ENCODE measurements at places on chromosomes 6 and 20. TPM values are rescaled to one million over a fixed set of nuclear protein-coding genes. Genes with fewer than 3 reads are reported as not detected.
A peak's percentile ranks its signal among the peaks of the same experiment; 100 is the strongest.

- DNase-seq, result no peak
Observed at GRCh38 chr6:155504848-155505607, 49.4 kb upstream of the NOX3 start.

GRCh38 chr6:150635906-150636514 lies 36.3 kb downstream of the PLEKHG1 start:
- DNase-seq, result no peak

- no peak for DNase-seq
Observed at GRCh38 chr20:51610111-51610510, 67.6 kb upstream of the NFATC2 start.

DNA sequence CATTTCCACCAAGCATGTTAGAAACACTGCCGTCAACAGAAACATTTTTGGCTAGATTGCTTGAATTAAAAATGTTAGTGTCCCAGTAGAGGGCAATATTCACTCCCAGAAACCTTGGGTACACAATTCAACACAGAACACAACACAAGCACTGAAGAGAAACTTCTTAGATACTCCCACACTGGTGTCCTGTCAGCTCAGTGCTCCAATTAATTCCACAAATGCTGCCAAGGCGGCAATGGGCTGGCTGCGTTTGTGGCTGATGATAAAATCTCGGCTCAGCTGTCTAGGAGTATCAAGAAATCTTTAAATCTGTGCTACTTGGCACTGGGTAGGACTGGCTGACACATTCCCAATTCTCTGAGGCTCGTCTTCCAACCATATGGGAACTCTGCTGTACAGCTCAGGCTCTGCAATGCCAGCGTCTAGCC lies 39.3 kb downstream of the BEND3 start:
- DNase-seq, result no peak

DNA sequence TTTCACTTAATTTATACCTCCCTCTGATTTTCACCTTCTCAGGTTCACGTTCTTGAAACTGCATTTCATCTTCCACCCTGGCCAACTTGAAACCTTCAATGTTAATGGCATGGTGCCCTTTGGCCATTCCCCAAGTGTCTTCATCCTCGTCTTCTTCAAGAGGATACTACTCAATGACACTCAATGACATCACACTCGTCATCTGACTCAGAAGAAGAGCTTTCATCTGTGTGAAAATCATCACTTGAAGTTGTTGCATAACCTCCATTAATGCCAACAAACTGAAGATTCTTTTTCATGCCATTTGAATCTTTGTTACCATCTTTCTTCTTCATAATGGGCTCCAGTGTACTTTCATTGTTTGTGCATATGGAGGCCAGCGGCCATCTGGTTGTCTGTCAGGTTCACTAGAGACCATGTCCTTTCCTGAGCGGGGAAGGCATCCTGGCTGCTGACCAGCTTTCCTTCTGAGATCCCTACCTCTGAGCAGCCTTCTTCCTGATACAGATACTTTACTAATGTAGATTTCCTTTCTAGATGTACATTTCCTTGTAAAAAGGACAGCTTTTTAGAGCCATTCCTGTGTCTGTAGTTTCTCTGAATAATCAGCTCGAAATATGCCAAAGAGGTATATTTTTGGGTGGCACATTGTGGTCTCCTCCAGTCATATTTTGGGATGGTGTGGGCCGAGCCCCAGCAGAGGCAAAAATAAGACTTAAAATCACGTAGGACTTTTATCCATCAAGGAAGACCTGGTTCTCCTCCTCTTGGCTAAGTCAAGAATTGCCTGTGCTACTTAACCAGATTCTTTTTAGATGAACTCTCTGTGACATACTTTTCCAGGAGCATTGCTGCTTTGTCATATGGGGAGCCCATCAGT lies 21.3 kb downstream of the TRMT6 start:
- no peak for DNase-seq

DNA sequence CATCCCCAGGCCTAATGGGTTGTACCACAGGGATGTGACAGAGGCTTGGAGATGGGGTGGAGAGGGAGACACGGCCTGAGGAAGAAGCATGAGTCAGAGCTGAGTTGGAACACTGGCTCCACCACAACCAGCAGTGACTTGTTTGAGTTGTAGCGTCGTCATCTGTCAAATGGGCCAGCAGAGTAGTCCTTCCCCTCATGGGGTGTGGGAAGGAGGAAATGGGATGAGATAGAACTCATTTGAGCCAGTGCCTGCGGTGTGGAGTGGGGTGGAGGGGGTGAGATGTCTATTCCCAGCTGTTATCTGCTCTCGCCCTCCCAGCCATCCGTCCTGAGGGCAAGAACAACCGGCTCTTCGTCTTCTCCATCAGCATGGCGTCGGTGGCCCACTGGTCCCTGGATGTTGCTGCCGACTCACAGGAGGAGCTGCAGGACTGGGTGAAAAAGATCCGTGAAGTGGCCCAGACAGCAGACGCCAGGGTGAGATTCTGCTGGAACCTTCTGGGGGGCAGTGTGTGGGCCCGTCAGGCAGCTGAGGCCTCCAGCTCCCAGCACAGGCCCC lies 32.5 kb downstream of the PLCG1 start:
- no peak for DNase-seq

GRCh38 chr6:92362404-92362803 lies 1057.0 kb downstream of the EPHA7 start:
- no peak for DNase-seq

DNA sequence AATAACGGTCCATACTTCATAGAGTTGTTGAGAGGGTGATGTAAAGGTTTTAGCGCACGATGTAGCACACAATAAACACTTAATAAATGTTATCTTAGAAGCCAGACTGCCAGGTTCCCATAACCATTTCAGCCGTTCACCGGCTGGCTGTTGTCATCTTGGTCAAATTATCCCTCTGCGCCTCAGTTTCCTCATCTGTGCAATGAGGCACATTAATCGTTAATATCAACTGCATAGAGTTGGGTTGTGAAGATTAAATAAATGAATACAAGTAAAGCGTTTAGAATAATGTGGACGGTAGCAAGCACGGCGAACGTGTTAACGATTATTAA lies 432 bp upstream of the PSMF1 start:
- DNase-seq, result no peak

GRCh38 chr6:76166297-76166696 lies 93.8 kb upstream of the IMPG1 start:
- DNase-seq, result no peak

DNA sequence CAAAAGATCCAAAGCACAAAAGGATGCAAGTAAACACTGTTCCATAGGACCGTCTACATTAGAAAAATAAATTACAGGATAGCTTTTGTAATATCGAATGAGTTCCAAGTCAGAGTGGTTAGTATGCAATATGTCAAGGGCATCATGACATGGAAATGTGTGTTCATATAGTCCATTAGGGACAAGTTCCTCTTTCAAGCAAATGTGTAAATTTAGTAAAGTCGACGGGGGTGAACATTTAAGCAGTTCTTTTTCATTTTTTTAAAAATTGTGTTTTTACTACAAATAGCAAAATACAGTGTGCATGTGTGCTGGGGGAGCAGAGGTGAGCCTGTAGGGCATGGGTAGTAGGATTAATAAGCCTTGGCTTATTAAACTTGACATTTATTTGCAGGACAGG lies 359.0 kb downstream of the ESR1 start:
- DNase-seq, result no peak

DNA sequence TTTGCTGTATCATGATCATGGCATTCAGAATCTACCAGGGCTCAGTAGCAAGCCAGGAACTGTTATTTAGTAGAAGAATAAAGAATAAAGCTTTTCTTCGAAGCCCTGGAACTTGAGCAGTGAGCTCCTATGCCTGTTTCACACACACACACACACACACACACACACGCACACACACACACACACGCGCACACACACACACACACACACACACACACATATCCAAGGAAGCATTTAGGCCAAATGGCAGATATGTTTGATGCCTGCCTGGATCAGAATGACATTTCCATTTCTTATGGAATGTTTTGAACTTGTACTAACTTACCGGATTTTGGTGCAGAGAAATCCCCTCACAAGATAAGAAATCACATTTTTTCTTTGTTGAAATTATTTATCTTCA lies 35.5 kb downstream of the RPP21 start:
- no peak for DNase-seq

- no peak for DNase-seq
Observed at GRCh38 chr6:53680489-53680888, 14.9 kb upstream of the KLHL31 start.

DNA sequence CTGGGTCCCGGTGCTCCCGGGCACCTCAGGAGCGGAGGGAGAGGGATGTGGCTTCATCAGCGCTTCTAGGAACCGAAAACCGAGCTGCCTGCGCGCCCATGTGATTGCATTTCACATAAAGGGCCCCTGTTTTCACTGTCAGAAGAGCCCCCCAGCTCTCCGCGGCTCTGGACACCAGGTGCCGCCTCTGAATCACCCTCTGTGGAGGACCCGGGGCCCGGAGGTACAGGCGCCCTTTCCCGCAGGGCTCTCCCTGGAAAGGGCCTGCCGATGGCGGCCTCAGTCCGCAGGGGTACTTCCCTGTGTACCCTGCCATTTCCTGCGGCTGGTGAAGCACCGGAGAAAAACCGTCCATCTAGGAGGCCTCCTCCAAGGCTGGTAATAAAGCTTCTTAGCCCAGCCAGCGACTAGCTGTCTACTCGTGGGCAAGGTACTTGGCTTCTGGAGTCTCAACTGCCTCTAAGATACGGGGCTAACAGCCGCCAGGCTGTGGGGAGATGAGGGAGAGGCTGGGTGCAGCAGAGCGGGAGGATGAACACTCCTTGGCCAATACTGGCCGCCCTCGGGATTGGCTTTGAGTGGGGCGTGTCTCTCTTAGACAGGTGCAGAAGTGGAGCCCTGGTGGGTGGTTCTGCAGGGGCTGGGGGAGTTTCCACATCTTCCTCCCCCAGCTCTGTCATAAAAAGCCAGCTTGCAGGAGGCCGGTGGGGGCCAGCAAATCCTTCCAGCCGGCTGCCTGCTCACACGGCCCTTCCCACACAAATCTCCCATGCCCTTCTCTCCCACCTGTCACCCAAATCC lies 1.6 kb downstream of the PPP1R16B start:
- DNase-seq, result peak; percentile 66

DNA sequence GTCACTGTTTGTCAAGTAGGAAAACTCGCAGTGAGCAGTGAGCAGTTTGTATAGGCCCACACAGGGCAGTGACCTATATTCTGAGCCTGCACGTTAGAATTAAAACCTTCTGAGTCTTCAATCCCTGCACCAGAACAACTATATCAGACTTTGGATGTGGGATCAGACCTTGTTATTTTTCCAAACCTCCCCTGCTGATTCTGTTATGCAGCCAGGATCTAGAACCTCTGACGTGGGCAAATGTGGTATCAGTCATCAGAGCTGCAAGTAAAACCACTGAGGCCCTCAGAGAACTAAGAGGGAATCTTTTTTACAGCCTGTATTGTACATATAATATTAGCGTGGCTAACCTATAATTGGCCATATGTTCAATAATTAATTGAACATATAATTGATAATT lies 32.0 kb upstream of the AKAP7 start:
- no peak for DNase-seq

GRCh38 chr20:35611482-35611881 lies 4.1 kb upstream of the SPAG4 start:
- DNase-seq, result no peak

GRCh38 chr20:25319241-25320034 lies 71.2 kb downstream of the ABHD12 start:
- no peak for DNase-seq

- DNase-seq, result no peak
Observed at GRCh38 chr6:16681260-16681873, 79.9 kb downstream of the ATXN1 start.

DNA sequence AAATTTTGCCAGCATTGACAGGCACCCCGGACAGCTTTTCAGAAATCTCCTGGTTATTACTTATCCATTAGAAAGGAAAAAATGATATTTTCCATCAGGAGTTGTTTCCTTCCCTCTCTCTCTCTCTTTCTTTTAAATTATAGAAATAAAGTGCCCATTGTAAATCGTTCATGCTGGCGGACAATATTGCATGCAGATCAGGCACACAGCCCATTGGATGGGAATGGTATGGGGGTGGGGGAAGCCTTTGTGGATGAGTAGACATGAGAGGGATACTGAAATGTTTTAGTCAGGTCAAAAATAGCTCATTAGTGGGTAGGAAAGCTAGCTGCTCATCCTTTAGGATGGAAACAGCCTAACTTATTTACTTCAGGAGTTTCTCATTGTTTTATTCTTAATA lies 764.9 kb upstream of the MMS22L start:
- DNase-seq, result no peak

- no peak for DNase-seq
Observed at GRCh38 chr20:834151-834746, 734 bp downstream of the FAM110A start.

DNA sequence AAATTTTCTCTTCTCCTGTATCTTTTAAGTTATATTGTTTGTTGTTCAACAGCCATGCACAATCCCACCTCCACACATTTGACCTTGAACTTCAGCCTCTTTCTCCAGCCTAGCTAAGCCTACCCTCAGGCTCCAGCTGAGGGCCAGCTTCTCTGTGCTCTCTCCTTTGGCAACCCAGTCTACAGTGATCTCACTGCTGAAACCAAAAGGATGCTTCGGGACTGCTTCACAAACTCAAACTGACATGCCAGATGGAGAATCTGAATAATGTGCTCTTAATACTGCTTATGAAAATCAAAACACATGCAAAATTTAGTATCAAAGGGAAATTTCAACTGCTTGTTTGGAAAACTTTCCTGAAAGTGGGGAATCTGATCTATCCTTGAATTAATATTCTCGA lies 16.1 kb upstream of the RIN2 start:
- DNase-seq, result no peak

GRCh38 chr6:79862126-79862525 lies 85.2 kb downstream of the ELOVL4 start:
- DNase-seq, result no peak

DNA sequence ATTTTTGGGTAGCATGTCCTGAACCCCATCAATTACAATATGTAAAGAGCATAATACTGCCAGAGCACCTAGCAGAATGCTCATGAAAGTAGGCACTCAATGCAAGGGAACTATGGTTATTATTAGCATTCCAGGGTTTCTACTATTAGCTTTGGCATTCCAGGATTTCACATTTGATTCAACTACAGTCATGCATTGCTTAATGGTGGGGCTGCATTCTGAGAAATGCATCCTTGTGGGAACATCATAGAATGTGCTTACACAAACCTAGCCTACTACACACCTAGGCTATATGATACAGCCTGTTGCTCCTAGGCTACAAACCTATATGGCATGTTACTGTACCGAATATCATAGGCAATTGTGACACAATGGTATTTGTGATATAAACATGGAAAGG lies 247.8 kb downstream of the CD83 start:
- DNase-seq, result no peak

- DNase-seq, result no peak
Observed at GRCh38 chr6:30888816-30889495, 4.6 kb downstream of the DDR1 start.

The C4B gene
- 3.6 TPM for total RNA-seq

The COL19A1 gene
- 0.17 TPM for total RNA-seq

The GSTA2 gene
- not detected for total RNA-seq

The PRPH2 gene
- total RNA-seq, result not detected

The GCNT2 gene
- 6.9 TPM for total RNA-seq

The DLK2 gene
- total RNA-seq, result 0.76 TPM

The MOG gene
- total RNA-seq, result not detected

The C6orf118 gene
- total RNA-seq, result not detected

All from CD4-positive, CD25-positive, alpha-beta regulatory T cell (primary cell).